ENCODE measurements at places on chromosomes 12 and 14.

DNA sequence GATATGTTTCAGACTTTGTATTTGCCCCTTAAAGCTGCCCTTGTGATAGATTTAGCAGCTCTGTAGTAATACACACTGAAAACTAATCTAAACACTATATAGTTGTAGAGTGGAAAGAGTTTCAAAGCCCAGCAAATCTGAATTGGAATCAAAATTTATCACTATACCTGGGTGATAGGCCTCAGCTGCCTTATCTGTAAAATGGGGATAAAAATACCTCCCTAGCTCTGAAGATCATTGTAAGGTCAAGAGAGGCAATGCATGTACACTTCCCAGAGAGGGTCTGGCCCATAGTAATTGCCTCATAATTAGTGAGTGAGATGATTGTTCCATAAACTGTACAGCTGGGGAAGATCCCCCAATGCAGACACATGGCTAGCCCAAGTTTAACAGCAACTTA is 103.6 kb downstream of the IGF1 start:
- no peak for DNase-seq

- DNase-seq: no peak
Observed at GRCh38 chr12:25071366-25071765, 122.5 kb upstream of the BCAT1 start.

GRCh38 chr14:62436261-62436660 is 609.0 kb downstream of the KCNH5 start:
- DNase-seq: no peak

DNA sequence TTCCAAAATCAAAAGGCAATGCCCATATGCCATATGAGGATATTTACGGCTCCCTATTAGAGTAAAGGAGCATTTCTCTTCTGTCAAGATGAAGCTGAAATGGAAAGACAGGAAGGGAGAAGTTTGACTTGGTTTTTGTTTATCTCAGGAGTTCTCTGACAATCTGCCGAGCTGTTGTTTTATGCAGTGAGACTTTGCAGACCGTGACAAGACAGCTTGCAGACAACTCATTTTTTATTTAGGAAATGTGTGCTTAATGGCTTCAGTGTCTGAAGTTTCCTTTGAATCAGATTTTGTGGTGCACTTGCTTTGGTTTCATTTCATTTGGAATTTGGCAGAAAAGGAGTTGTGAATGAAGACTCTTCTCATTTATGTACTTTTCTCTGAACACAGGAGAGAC is 145.4 kb downstream of the C12orf50 start:
- DNase-seq: no peak

- no peak for DNase-seq
Observed at GRCh38 chr12:25652371-25652770, 99.3 kb upstream of the LMNTD1 start.

- DNase-seq: no peak
Observed at GRCh38 chr12:26768611-26769603, 64.1 kb downstream of the ITPR2 start.

DNA sequence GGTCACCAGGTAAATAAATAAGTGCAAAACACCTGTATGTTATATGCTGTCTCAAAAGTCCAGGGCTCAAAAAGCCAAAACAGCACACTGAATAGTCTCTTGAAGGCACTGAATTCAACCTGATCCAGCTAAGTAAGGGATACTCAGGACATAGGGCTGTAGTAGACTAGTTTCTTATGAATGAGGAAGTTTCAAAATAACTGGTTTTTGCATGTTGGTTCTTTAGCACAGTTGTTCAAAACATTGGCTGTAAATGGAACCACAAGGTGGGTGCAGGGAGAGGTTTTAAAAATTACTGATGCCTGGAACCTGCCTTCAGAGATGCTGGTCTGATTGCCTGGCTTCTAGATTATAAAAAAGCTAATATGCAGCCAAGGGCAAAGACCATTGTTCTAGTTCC is 34.1 kb downstream of the NDUFA12 start:
- no peak for DNase-seq

GRCh38 chr14:22448035-22448904 is 140.8 kb downstream of the DAD1 start:
- DNase-seq: no peak

- DNase-seq: no peak
Observed at GRCh38 chr12:51322452-51322851, 1.5 kb downstream of the BIN2 start.

DNA sequence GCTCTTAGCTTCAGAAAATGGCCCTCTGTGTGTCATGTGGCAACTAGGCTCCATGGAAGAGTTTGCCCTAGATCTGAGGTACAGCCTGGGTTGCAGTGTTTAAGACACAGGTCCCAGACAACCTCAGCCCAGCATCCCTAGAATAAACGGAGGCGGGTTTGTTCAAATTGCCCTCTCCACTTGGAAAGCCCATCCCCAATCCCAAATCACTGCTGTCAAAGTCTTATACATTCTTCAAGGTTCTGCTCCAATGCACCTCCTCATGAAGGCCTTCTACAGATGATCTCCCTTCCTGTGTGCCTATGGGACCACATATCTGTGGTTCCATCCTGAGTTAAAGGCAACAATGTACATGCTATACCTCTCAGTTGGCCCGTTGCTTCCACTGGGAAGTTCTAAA is 289.8 kb downstream of the DPF3 start:
- no peak for DNase-seq

- DNase-seq: no peak
Observed at GRCh38 chr12:3119756-3120601, 42.8 kb downstream of the TSPAN9 start.

DNA sequence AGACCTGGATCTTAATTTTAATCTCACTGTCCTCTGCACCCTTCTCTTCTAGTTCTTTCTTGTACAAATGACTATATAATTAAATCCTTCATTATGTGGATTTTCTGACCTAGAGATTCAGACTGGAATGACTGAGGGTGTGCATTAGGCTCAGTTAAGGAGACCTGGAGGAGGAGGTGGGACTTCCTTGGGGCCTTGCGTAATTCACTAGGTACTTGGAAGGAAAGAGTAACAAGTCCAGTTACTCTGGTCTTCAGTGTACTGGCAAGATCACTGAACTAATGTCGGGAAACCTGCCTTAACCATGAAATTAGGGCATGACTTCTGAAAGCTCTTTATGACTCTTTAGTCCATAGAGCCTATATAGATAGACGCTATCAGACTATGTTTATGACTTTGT is 441.4 kb downstream of the EGLN3 start:
- no peak for DNase-seq

GRCh38 chr12:43022838-43023237 is 433.3 kb upstream of the PRICKLE1 start:
- DNase-seq: no peak

DNA sequence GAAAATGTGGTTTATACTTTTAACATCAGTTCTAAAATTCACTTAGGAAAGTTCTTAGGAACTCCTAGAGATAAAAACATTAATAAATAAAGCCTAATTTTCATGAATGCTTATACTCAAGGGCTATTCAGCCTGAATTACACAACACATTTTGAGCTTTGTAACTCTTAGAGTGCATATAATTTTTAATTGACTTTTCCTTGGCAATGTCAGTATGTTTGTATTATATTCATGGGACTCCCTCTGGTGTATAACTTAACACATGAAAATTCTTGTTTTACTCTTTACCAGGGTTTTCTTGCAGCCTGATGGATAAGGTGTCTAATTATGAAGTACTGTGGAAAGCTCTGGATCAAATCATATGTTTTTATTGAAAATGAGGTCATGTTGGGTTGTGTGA is 150.6 kb upstream of the HMGA2 start:
- DNase-seq: no peak

DNA sequence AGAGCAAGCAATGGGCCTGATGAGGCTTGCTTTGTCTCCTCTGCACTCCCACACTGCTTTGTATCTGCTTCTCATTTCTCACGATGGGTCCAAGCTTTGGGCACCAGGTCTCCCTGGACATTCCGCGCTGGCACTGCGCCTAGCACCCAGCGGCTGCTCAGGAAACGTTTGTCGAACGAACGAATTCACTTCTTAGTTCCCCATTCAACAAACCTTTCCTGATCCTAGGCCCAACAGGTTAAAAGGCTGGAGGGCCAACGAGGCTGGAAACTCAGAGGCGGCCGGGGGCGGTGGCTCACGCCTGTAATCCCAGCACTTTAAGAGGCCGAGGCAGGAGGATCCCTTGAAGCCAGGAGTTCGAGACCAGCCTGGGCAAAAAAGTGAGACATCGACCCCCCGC is 1.0 kb upstream of the GLRX5 start:
- no peak for DNase-seq

DNA sequence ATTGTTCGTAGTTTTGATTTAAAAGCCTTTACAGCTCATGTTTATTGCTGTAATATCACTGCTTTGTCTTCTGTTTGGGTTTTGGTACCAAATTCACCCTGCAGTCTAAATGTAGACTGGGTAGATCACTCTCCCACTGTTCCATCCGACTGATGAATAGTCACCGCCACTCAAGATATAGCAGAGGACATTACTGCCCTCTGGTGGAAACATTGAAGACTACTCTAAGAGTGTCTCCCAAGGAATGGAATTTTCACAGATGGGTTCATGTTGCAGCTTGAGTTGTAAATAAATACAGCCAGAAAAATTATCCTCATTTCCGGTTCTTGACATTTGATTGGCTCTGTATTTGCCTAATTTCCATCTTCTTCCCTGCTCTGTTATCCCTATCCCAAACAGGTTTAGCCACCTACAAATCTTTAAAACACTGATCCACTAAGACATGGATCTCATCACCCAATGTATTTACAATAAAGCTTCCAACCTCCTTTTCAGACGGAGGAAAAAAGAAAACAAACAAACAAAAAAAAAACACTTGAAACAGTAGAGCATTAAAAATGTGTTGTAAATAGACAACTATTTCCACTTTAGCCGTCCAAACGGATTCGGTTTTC is 198.3 kb upstream of the CPNE8 start:
- DNase-seq: no peak

DNA sequence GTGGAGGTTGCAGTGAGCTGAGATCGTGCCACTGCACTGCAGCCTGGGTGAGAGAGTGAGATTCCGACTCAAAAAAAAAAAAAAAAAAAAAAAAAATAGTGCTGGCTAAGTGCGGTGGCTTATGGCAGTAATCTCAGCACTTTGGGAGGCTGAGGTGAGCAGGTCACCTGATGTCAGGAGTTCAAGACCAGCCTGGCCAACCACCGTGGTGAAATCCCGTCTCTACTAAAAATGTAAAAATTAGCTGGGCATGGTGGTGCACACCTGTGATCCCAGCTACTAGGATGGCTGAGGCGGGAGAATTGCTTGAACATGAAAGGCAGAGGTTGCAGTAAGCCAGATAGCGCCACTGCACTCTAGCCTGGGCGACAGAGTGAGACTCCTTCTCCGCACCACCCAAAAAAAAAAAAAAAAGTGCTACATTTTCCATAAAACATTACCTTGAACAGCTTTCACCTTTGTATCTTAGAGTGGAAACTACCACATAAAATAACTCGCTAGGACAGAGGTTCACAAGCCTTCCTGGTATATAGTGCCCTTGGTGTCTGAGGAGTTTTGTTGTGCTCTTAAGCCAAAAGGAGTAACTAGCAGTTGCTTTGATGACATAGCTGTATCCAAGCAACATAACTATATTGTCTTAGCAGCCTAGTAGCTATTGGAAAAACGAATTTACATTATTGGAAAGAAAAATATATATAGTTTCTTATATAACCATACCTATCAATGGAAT is 11.1 kb downstream of the PTGES3 start:
- DNase-seq: no peak

DNA sequence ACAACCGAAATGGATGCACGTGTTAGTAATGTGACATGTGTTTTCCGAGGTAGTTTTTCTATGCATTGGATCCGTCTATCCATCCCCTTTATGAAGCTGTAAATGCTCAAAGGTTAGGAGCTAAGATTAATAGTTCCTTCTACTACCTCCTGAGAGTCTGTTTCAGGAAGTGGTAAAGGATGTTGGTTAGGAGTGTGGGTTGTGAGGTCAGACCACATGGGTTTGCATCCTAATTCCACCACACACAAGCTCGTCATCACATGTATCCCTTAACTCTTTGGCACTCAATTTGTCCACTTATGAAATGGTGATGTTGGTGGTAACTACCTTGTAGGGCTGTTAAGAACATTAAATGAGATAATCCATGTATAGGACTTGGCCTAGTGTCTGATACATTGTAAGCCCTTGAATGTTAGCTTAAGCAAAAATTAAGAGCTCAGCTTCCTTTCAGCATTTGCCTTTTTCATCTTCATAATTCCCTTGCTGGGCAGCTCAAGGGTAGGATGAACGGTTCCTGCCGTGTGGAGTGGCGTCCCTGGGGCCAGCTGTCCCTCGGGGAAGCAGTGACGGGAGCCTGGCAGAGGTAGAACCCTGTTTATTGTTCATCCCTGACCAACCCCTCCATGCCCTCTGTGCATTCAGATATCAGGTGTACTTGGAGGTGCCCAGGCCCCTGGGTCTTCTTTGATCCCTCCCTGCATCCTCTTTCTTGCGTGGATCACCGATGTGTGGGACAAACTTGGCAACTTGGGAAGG is 52.3 kb downstream of the TSPAN9 start:
- DNase-seq: no peak

DNA sequence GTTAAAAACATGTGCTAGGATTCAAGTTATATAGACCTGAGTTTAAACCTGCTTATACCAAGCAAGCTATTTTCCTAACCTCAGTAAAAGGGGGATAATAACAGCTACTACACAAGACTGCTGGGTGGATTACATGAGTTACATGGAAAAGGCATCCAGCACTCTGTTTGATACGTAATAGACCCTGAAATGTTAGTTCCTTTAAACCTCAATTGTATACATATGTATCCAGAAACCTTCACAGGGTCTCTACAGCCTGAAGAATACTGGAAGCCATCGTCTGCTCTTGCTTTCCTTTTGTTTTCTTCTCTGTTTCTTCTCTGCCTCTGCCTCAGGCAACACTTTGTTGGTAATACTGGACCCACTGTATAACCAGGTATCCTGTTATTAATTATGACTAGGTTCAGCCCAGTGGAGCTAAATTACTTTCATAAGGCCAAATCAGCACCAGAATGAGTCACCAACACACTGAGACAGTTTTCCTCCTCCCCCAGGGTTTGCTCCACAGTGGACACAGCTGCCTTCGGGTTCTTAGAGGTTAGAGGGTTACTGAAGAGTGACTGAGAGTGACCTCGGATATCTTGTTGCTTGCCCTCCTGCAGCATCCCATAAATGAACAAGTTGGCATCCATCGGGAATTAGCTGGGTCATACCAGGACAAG is 127.1 kb downstream of the CAPZA3 start:
- DNase-seq: no peak

DNA sequence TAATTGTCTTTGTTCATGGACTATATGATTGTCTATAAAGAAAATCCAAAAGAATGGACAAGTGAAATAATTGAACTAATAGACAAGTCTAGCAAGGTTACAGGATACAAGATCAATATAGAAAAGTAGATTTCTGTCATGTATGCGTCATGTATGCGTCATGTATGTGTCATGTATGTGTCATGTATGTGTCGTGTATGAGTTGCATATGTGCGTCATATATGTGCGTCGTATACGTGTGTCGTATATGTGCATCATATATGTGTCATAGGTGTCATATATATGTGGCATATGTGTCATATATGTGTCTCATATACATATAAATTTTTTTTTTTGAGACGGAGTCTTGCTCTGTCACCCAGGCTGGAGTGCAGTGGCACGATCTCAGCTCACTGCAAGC is 516.8 kb downstream of the NOVA1 start:
- DNase-seq: no peak

- DNase-seq: no peak
Observed at GRCh38 chr12:55703901-55704761, 3.6 kb downstream of the ITGA7 start.

- no peak for DNase-seq
Observed at GRCh38 chr12:20722142-20722541, 27.0 kb downstream of the SLCO1C1 start.
